ENCODE measurements at places on chromosomes 1 and 21.
A peak's percentile ranks its signal among the peaks of the same experiment; 100 is the strongest.

DNA sequence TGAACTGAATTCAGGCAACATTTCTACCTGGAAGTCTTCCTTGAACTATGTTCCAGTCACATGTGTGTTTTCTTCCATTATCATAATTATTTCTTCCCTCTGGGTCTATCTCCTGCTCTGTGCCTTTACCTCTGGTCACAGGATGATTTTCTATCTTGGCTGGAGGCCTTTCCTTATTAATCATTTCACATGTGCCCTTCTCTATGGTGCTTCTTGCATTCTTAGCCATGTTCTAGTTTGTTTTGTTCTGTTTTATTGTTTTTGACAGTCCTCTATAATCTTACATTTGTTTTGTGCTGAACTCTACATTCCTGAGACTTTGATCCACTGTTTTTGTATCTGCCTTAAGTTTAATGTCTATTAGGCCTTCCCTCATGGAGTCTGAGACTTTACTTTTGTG is 51.0 kb downstream of the SGIP1 start:
- no peak for DNase-seq

DNA sequence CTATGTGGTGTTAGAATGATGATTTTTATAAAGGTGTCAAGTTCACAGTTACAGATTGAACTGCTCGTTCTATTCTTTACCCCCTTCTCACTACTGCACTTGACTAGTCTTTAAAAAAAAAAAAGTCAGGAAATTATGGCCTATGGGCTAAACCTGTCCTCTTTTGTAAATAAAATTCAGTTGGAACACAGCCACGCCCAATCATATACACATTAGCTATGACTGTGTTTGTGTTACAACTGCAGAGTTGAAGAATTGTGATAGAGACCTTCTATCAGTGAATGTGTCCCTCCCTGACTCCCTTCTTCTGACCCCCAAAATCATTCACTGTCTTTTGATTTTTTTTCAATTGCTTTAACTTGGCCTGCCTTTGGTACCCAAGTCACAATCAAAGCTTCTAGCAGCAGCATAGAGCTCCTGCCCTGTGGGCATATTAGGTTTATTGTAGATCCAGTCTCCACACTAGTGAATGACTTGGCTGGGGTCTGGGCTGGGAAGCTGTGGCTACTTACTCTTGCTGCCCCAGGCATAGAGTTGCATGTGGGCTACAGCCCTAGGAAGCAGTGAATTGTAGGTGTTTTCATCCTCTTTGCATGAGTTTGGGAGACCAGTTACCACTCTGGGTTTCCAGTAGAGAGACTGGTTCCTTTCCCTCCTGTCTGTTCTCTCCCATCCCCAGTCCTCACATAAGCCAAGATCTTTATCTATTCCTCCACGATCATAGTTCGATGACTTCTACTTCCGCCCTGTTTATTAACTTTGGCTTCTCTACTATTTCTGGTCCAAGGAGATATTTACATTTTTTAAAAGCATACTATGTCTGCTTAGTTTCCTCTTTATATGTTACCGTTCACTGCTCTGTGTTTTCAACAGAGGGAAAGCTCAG is 249.9 kb downstream of the FMN2 start:
- no peak for DNase-seq

DNA sequence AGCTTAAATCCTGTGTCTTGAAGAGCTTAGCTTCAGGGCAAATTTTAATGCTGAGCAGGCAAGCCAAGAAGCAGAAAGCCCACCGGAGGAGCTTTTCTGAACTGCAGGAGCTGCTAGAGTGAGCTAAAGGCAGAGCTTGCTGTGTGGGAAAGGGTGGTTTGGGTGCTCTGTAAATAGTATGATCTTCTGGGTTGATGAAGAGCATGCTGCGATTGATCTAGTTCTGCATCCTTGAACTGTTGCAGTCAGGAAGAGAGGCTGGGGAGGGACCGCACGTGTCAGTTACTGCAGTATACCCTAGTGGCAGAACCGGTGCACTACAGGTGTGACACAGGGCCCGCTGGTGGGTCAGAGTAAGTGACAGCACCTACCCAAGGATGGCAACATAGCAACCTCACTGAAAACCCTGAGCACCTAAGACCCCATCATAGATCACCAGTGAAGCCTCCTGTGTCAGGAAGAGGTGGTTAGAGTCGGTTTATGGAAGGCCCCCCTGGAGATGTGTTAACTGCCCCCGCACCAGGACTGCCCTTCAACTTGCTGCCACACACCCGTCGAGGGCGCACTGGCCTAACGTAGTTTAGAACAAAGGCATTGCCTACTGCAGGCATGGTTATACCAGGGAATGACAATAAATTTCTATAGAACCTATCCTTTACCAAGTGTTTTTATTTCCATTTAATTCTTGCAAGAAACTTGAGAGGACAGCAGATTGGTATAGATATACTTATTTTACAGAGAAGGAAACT is 146.0 kb upstream of the KIAA0040 start:
- DNase-seq = peak; percentile 69

DNA sequence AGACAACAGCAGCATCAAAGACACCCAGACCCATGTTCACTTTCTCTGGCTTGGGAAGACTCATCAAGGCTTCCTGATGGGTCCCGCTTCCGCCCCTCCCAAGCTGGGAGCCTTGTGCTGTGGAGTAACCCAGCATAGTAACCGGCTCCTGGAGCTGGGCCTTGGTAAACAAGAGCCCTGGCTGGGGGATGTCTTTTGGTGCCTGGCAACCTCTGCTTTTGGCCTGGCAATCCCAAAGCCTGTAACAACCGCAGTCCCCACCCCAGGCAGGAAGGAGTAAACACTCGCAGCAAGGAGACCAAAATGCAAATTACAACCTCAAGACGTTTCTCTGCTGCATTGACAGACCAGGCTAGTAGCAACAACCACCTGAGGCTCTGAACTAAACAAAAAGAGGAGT is 16.9 kb upstream of the THRAP3 start:
- no peak for DNase-seq

GRCh38 chr1:159184201-159184600 is 12.8 kb downstream of the CADM3 start:
- no peak for DNase-seq

DNA sequence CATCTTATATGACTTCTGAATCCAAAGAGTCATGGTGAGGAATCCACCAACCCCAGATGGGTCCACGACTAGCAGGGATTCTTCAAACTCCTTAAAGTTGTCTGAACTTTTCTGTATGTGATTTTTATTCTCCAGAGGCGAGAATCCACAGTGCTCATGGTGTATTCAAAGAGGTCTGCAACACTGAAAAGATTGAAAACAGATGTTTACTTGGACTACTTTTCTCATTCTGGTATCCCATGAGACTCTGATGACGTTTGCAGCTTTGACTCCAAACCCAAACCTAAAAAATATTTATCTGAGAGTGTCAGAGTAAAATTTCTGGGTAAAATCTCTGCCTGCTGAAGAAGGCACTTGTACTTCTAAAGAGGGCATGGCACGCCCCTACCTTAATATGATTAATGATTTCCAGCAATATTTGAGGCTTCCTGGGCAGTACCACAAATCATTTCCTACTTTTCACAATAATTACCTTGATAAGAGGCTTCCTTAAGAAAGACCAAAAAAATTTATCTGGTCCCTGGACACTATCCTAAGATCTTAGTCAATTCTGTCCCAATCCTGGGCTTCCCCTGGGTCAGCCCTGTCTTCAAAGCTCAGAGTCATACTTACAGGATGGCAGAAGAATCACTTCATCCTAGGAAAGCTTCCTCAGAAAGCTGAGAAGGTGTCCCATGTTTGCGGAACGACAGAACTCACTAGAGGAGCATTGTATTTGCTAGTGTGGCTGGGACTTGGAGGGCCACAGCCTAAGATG is 76.5 kb upstream of the MAP10 start:
- no peak for DNase-seq

GRCh38 chr1:76786222-76786621 is 81.1 kb upstream of the ST6GALNAC5 start:
- DNase-seq = no peak

DNA sequence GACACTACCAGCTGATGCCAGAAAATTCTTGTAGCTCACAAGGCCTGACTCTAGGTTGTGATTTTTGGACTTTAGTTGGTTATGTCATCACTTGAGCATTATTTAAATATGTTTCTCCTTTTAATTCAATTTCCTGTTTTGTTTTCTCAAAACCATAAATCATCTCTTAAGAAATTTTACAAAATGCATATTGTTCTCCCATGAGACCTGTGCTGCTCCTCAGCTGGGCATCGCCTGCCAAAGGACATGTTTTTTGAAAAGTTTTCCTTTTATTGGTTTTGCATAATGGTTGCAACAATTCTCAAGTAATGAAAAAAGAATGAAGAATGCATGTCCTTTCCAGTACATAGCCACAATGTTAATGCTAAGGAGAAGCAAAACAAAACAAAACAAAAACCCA is 204.7 kb upstream of the LYPLAL1 start:
- no peak for DNase-seq

DNA sequence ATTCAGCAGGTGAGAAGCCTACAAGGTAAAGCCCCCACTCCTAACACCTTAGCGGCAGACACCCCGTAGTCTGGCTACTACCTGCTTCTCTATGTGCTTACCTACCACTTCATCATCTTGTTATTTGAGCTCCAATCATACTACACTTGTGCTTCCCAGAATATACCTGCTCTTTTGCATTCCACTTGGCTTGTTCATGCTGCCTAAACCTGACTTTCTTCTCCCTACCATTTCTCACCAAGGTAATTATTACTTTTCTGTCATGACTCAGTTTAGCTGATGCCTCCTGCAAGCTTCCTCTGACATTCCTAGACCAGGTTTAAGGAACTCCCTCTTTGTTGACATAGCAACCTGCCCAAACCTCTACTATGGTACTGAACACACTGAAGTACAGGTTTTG is 495.6 kb upstream of the C1orf87 start:
- no peak for DNase-seq

GRCh38 chr1:181987334-181987895 is 74.1 kb downstream of the ZNF648 start:
- no peak for DNase-seq

- no peak for DNase-seq
Observed at GRCh38 chr1:199821029-199821779, 206.3 kb upstream of the NR5A2 start.

- DNase-seq = no peak
Observed at GRCh38 chr1:62281922-62282555, 37.2 kb downstream of the KANK4 start.

DNA sequence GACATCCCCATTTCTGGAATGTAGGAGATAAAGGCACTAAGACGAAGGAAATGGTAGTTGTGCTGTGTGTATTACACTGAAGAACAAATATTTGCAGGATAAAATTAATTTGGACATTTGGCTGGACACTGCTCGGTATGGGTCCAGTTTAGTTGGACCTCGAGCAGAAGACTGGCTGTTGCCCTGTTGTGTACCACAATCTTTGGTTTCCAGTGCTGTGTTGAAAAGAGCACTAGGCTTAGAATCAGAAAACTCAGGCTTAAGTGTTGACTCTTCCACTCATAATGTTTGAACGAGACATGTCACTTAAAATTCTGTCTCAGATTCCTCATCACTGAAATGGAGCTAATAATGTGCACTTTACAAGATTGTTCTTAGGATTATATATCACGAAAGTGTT is 1.2 kb upstream of the ARPC5 start:
- DNase-seq = no peak

- DNase-seq = no peak
Observed at GRCh38 chr1:165858967-165859845, 31.8 kb downstream of the UCK2 start.

- no peak for DNase-seq
Observed at GRCh38 chr21:26041431-26042180, 129.0 kb downstream of the APP start.

DNA sequence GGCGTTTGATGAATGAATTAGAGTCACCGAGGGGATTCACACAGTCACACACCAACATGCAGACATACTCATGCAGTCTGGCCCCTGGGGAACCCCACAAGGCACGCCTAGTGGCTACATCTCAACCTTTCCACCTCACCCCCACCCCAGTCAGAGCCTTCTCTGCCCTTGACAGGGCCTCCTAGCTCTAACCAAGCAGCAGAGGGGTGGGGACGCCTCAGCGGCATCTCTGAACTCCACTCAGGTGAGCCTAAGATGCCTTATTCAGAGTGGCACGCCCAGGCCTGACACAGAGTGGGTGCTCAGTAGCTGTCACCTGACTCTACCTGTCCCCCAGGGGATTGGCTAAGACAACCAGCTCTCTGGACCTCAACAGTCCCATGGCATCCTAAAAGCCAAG is 3.7 kb upstream of the SDC3 start:
- DNase-seq = no peak

DNA sequence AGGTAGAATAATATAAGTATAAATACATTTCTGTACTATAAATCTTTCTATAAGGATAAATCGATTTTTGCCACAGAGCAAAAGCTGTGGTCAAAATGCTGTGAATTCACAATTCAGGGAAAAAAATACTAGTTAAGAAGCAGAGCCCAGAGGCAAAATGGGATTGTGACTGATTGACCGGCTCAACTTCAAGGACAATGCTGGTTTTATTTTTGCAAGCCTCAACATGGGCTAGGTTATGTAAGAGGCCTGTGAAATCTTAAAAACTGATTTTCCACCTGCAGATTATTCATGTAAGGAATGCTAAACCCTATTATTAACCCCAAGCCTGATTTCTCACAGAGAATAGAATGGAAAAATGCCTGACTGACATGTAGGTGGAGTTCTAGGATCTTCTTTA is 155.1 kb downstream of the HHAT start:
- no peak for DNase-seq

DNA sequence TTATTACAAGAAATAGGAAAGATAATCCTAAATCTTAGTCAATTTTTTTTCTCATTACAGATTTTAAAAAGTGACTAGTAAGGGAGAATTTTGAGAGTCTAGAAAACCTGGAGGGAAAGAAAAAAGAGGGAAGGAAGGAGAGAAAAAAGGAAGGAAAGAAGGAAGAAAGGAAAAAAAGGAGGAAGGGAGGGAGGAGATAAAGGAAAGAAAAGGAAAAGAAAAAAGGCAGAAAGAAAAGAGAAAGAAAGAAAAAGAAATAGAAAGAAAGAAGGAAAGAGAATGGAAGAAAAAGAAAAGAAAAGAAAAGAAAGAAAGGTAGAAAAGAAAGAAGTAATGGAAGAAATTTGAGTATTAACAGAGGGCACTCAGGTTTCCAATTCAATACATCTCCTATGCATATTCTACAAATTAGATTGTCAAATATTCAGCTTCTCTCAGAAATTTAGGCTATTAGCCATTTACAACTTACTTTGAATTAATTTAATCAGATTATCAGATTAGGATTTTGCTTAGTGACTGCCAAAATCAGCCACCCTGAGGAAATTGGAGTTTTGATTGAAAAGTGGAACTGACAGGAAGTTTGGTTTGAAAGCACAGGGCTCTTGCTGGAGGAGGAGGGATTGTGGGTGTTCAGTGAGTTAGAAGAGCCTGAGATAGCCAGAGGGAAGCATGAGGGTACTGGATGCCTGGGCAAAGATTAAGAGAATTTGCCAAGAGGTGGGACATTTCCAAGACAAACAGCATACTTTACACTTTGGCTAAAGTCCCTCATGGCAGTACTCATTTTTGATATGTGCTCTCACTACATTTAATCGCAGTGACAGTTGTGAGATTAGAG is 677.8 kb downstream of the USP25 start:
- DNase-seq = no peak

GRCh38 chr1:243568793-243569192 is 281.2 kb downstream of the AKT3 start:
- no peak for DNase-seq
